CMK (cell line): ENCODE measurements at places on chromosomes 13 and 19.

- no peak for DNase-seq
Observed at GRCh38 chr13:81488021-81488420, 1147.1 kb upstream of the SPRY2 start.

- DNase-seq, result no peak
Observed at GRCh38 chr13:72622546-72622945, 104.9 kb downstream of the MZT1 start.

GRCh38 chr13:82412749-82413148 lies 1469.5 kb downstream of the SLITRK1 start:
- DNase-seq, result no peak

GRCh38 chr13:20550799-20551198 lies 16.2 kb upstream of the IFT88 start:
- no peak for DNase-seq

- no peak for DNase-seq
Observed at GRCh38 chr19:33684538-33685232, 62.9 kb downstream of the CHST8 start.

DNA sequence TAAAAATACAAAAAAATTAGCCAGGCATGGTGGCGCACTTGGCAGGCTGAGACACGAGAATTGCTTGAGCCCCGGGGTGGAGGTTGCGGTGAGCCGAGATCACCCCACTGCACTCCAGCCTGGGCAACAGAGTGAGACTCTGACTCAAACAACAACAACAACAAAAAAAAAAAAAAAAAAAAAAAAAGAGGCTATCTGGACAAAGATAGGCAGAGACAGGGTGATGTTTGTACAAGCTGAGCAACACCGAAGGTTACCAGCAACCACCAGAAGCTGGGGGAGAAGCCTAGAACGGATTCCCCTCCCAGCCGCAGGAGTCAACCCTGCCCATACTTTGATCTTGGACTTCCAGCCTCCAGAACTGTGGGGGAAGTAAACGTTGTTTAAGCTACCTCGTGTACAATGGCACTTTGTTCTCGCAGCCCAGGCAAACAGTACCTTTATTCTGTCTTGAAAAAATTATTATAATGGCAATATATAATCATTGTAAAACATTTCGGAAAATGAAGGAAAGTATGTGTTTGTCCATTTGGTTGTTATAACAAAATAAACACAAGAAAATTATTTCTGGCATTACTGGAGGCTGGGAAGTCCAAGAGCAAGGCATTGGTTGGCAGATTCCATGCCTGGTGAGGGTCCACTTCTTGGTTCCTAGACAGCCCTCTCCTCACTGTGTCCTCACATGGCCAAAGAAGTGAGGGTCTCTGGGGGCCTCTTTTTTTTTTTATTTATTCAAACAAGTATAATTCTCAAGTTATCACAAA lies 39.8 kb upstream of the LATS2 start:
- no peak for DNase-seq

- no peak for DNase-seq
Observed at GRCh38 chr13:112683581-112683980, 6.3 kb upstream of the ATP11A start.

DNA sequence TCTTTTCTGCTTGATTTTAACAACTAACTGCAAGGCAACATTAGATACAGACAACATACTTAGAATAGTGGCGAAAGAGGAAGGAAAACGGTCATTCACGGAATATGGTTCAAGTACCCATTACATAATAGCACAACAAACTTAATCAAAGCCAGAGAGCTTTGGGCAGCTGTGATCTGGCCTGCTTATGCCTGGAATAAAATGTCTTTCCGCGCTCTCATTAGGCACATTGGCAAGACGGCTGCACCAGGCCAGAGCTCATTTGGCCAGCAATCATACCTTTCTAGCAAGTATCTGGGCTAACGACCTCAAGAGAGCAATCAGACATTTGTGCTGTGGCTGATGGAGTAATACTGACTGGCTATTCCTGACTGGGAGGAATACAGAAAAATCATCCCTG lies 112.8 kb downstream of the NALCN start:
- no peak for DNase-seq

GRCh38 chr13:112136095-112136494 lies 69.1 kb downstream of the SOX1 start:
- DNase-seq, result no peak

DNA sequence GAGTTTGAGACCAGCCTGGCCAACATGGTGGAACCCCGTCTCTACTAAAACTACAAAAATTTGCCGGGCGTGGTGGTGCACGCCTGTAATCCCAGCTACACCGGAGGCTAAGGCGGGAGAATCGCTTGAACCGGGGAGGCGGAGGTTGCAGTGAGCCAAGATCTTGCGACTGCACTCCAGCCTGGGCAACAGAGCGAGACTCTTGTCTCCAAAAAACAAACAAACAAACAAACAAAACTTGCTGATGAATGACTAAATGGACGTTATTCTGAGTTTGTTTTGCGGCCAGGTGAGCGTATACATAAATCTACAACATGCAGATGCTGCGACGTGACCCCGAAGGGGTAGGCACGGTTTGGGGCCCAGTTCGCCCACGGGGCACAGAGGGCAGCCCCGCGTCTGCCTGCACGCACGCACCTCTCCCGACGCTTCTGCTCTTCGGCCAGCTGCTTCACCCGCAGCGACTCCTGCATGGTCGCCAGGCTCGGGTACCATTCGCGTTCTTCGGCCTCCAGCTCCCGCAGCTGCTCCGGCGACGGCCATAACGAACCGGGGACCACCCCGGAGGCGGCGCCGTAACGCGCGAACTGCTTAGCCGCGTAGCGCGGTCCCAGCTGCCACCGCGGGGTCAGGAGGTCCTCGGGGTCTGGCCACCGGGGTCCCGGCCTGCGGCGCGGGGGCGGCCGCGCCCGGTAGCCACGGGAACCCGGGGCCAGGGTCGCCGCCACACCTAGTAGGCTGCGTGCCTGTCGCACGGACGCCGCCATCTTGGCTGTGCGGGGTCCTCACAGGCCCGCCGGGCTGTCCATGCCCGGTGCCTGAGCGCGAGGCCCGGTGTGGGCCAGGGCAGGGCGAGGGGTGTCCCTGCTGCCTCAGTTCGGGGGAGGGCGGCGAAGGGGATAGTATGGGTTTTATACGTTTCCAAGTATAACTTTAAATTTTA lies at the start of gene GADD45GIP1:
Gene GADD45GIP1, minus strand, starts transcription at position 778 of the 943 bp plus-strand sequence. Its CDS starts 11 bp downstream, at position 767.
- DNase-seq, result peak; percentile 45

GRCh38 chr19:13757805-13758772 lies 6.2 kb upstream of the MRI1 start:
- no peak for DNase-seq

- DNase-seq, result no peak
Observed at GRCh38 chr13:99046851-99047250, 69.0 kb upstream of the DOCK9 start.

DNA sequence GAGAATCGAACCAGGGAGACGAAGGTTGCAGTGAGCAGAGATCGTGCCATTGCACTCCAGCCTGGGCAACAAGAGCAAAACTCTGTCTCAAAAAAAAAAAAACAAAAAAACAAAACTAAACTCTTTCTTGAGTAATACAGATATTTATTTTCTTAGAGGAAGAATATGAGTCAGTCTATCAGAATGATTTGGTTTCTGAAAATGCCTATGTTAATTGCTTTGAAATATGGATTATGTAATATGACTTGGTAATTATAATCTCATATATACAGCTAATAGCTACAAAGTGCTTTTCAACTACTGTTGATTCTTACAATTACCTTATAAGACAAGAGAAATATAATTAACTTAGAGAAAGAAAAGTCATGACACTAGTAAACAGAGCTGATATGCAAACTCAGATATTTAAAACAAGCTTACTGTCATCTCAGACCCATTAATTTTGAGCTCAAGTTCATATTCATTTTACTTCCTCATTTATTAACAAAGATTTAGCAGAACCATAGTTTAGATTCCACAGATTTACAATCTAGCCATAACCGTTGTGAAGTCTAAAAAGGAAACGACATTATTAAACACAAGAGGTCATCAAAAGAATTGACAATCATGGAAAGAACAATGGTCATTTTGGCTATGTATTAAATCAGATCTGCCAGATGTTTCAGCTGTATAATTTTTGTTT lies 88.0 kb downstream of the TBC1D4 start:
- DNase-seq, result no peak

DNA sequence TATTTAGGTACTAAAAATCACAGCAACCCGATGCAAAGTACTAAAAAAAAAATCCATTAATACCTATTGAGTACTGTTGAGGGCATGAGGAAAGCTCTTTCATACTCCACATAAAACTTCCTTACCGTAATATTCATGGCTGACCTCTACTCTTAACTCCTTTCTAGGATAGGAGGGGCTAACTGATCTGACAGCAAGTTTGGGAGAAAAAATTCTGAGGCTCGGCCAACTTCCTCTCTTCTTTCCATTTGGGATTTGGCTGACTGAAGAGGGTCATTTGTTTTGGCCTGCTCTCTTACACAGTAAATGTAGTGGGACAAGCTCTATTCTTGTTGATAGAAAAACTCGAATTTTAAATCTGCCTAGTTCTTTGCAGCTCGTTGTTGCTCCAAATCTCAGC lies 9.4 kb upstream of the USPL1 start:
- no peak for DNase-seq

DNA sequence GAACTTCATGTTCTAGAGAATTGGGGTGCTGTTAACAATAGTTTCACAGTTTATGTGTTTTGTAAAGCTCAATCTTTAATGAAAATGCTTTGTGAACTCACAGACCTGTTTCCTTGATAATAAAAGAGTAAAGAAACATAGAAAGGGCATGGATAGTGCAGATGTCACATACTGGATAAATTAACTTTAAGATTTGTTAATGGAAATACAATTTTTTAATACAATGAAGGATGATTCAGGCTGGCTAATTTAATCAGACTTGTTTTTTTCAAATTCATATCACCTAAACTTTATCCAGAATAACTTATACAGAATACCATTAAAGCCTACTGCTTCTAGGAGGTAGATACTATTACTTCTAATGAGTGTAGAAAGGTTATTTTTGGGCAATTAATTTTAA lies 1033.5 kb upstream of the SLC10A2 start:
- DNase-seq, result no peak

GRCh38 chr19:3544742-3545668 lies 6.0 kb downstream of the TEKTIP1 start:
- no peak for DNase-seq

DNA sequence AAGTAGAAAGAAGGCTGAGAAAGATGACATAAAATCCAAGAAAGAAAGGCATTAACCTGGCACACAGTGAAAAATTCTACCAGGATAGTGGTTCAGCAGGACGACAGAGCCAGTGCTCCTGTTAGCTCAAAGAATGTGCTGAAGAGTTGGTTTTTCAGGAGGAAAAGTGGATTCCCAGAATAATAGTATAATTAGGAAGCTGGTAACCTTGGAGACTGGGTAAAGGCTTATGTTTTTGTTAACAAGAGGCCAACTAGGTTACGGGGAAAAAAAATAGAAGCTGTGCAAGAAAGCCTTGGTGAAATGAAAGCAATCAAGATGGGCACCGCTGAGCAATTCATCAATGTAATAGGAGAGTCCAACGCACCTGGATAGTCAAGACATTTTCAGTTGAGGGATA lies 54.7 kb downstream of the SLC15A1 start:
- DNase-seq, result no peak

DNA sequence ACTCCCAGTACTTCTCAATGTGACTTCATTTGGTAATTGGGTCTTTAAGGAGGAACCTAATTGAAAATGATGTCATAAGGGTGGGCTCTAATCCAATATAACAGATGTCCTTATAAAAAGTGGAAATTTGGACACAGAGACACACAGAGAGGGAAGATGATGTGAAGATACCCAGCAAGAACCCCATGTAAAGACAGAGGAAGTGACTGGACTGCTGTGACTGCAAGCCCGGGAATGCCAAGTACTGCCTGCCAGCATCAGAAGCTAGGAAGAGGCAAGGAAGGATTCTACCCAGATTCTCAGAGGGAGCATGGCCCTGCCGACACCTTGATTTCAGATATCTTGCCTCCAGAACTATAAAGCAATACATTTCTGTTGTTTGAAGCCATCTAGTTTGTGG lies 239.3 kb downstream of the KCTD12 start:
- DNase-seq, result no peak

DNA sequence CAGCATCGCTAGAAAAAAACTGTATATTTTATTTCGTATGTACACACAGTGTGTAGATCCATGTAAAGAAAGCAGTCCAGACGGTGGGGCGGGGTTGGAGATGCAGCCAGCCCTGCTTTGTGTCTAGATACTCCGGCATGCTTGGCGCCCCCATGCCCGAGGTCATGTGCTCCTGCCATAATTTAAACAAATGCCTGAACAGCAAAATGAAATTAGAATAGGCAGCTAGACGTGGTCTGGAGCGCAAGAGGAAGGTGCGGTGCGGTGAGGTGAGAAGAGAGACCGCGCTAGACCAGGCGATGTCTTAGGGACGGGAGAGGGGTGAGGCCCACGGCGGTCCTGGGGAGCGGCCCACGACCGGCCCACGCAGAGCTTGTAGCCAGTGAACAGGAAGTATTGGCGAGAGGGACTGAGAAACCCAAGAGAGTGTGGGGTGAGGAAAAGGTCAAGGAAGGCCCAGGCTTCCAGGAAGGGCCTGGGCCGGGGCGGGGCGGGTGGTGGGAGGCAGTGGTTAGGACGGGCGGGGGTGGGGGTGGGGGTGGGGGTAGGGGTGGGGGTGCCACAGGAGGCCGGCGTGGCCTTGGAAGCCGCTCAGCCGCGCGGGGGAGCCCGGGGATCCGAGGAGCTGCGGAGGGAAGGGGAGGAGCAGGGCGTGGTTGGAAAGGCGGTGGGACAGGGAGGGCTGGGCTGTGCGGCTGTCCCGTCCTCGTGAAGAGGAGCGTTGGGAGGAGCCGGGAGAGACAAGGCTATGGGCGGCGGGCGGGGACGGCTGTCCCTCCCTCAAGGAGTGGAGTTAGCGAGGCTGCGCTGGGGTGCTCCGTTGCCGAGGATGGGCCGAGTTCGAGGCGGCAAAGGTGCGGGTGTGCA lies 254.7 kb upstream of the SGCG start:
- peak; percentile 47 for DNase-seq

DNA sequence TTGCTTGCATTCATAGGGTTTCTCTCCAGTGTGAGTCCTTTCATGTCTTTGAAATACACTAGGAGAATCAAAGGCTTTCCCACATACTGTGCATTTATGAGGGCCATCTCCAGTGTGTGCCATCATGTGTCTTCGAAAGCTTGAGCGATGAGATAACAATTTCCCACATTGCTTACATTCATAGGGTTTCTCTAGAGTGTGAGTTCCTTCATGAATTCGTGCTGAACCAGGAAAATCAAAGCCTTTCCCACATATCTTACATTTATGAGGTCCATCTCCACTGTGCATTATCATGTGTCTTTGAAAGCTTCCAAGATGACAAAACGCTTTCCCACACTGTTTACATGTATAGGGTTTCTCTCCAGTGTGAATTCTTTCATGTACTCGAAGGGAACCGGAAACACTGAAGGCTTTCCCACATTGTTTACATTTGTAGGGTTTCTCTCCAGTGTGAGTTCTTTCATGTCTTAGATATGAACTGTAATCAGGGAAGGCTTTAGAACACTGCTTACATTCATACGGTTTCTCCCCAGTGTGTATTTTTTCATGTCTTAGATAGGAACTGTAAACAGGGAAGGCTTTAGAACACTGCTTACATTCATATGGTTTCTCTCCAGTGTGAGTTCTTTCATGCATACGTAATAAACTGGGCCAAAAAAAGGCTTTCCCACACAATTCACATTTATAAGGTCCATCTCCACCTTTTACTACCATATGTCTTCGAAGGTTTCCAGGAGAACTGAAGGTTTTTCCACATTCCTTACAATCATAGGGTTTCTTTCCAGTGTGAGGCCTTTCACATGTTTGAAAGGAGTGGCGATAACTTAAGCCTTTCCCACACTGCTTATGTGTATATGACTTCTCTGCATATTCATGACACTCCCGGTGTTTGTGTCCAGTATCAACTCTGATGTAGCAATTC lies 21.4 kb downstream of the ZNF44 start:
- DNase-seq, result no peak

GRCh38 chr13:77537289-77537919 lies 1.9 kb downstream of the SCEL start:
- no peak for DNase-seq
